ENCODE measurements at places on chromosomes 1 and 21.

DNA sequence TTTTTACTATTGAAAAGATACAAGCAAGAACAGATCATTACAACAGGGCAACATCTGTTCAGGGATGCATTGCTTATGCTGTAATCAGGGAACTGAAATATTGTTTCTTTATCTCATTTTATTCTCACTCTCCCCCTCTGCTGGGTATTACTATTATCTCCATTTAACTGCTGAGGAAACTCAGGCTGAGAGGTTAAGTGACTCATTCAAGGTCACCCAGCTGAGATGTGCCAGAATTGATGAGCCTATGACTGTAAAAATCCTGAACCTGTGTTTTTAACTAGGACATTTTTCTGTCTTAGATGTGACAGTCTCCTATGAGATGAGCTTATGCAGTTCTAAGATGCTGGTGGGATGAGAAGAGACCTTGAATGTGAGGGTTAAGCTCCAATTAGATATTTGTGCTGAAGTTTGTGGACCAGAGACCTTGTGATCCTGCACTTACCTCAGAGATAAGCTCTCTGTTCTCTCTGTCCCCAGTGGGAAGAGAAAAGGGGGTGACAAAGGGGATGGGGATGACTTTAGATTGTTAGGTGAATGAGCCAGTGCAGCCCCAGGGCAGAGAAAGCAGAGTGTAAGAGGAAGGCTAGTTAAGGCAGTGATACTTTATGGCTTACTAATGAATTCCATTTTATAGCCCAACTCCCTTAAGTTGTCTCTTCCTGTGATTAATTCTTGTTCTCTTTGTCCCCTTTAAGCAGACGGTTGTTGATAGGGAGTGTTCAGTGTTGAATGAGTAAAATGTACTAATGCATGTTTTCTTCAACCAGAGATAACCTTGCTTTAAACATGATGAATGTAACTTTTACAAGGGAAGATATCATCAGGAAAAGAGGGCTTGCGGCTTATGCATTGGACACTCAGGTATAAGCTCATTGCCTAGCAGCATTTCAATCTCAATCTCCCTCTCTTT, 111.4 kb downstream of the HLX start:
- DNase-seq: peak; percentile 57

DNA sequence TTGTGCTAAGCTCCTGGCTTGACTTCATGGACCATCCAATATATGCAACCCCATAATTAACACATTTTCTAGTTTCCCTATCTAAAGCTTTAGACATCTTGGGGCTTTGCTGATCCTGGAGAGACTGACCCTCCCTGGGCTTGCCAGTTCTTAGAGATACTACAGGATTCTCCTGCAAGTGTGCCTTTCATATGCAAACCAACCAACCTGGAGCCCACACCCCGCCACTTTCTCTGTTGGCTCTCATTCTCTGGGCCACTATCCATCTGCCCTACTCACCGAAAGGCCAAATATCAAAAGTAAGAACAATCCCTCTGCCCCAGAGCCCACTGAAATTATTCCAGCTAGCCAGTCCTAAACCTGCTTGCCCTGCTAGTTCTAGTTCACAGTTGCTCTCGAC, 2.2 kb upstream of the GBP6 start:
- no peak for DNase-seq

DNA sequence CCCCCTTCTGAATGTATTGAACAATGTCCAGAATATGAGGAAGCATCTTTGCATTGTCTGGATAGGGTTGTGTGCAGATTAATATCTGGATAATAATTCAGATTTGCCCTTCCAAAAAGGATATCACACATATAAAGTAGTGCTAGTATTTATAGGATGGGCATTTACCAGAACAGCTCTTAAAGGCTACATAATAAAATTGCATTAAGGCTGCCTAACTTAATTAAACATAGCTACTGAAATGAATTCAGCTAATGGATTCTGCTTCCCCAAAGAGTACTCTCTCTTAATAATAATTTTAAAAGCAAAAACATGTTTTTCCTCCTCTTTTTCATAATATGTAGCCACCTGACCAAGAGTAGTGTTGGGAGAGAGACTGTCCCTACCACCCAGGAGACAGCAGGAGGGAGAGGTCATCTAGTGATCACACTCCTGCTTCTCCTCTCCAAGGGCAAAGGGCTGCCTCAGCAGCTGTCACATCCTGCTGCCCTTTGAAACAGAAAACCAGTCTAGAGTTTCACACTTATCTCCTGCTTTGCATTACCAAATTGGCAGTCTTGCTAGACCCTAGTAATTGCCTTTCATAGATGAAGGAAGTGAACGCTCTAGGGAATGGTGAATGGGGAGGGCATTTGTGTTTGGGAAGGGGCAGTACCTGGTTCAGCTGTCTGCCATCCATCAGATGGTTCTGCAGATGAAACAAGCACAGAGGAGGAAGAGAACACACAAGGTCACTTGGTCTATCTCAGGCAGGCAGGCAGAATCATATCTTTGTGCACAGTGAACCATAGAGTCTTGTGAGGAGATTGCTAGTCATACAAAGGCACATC, 29.3 kb upstream of the DDAH1 start:
- DNase-seq: no peak

DNA sequence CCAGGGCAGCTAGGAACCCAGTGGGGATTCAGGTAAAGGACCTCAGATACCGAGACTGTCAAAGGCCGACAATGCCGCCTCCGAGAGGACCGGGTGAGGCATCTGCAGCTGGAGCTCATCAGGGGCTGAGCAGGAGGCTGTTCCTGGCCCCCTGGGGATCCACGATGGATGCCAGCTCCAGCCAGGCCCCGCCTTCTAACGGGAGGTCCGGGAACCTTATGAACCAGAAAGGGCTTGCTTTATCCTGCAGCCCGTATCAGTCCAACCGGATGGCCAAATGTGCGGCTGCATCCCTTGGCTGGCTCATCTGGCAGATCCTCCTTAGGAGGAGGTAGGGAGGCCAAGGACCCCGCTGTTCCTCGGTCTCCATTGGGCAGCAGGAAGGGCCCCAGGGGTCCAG, 32.0 kb downstream of the SLC45A1 start:
- DNase-seq: no peak

DNA sequence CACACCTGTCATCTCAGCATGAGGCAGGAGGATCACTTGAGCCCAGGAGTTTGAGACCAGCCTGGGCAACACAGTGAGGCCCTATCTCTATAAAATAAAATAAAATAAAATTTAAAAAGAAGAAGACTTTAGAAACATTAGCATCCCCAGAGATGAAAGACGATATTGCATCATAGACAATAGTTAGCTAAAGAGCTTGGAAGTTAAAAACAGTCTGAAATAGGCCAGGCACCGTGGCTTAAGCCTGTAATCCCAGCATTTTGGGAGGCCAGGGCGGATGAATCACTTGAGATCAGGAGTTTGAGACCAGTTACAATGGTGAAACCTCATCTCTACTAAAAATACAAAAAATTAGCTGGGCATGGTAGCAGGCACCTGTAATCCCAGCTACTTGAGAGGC, 59.3 kb downstream of the RIMS3 start:
- DNase-seq: no peak

DNA sequence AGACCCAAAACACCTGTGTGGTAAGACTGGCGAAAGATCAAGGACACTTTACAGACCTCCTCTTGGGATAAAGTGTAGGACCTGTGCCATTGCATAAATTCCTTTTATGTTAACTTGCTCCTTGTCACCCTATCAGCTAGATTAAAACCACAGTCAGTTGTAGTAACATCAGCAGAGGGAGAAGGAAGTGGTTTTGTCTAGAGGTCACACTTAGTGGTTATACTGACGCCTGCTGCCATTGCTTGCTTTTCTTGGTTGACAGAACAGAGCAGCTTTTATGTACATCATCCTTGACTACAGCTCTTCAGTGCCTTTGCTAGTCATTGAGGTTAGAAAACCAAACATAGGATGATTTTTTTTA, 101.4 kb downstream of the PBX1 start:
- DNase-seq: peak; percentile 62

DNA sequence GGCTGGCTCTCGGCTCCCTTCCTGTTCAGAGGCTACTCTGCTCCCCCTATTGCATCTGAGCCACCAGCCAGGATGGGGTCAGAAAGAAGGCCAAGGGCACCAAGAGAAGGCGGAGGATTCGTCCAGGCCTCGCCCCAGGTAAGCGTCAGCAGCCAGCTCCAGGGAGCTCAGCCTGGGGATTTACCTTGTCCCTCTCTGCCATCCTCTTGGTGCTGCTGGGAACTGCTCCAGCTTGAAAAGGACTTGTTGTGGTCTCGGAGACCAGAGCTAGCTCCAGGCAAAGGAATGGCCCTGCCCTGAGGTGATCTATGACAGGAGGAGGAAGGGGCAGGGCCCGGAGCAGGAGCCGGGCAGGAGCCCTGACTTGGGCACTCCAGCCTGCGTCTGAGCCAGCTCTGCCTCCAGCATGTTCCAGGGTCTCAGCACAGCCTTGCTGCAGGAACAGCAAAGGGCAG, 113.7 kb upstream of the IFFO2 start:
- no peak for DNase-seq

- DNase-seq: no peak
Observed at GRCh38 chr1:56849750-56850149, 4.8 kb upstream of the C8A start.

DNA sequence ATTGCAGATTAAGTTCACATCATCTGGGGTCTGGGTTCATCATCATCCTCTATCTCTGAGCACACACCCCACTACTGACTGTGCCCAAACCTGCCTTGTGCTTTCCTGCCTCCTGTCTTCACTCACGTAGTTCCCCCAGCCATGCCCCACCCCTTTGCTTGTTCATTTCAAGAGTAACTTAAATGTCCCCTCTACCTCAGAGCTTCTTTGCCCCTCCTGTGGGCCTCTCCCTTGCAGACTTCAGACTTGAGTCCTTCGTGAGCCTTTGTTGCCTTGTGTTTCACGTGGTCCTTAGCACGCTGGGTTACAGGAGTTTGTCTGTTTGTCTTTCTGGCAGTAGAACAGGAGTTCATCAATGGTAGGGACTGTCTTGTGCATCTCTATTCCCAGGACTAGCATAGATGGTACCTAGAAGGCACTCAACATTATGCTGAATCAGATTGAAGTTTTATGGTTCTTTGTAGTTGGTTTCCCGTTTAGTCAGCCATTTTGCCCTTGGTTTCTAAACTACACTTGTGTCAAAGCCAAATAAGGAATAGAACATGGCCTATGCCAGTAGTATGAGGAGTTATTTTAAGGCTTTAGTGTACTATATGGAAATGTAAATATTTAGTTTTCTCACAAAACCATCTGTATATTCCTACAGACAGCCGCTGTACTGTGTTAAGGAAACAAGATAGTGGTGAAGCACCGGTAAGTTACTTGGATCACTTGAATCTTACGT, 86.2 kb downstream of the TTC3 start:
- no peak for DNase-seq

GRCh38 chr1:11462224-11462923, 16.6 kb upstream of the DISP3 start:
- DNase-seq: no peak

GRCh38 chr21:45470773-45471524, 66.0 kb downstream of the COL18A1 start:
- DNase-seq: peak; percentile 63

DNA sequence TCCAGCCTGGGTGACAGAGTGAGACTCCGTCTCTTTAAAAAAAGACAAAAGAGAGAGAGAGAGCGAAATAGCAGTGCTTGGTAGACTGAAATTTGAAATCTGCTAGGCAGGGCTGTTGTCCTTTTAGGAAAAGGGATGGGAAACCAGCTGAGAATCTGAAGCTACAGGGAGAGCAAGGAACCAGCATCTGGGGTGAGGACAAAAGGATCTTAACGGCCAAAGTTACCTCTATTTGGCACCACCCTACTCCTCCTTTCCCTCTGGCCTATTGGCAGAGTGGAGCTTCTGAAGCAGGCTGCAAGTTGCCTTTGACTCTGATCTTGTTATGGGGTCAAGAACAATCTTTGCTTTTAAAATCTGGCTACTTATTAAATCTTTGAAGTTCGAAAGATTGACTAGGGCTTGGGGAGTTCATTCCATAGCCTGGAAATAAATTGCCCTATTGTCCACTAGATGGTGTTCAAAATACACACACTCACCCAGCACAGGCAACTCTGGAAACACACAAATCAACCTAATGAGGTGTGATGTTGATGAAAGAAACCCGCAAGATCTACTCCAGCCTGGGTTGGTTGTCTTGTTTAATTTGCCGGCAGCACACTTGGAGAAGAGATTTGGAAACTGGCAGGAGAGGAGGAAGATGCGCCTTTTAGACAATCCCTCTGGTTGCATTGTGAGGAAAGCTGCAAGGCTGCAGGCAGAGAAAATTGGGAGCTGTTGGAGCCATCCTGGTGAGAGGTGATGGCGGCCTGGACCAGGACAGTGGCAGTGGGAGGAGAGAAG, 16.5 kb upstream of the PARP1 start:
- peak; percentile 62 for DNase-seq

- no peak for DNase-seq
Observed at GRCh38 chr1:3466366-3467075, 12.1 kb downstream of the ARHGEF16 start.

DNA sequence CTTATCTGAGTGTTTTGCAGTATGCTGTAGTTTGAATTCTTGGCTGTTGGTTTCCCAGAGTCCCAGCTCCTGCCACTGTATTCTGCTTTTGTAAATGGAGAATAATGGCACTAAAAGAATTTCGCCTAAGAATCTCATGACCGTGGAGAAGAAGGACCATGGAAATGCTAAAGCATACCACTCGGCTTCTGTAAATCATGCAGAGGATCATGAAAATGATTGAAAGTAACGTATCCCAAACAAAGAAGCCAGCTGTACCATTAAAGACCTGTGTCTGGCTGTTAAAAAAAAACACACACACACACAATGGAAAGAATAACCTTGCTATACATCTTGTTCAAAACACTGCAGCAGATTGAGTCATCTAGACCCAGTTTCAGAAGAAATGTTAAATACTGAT, 287.9 kb downstream of the ZNF326 start:
- DNase-seq: no peak

- DNase-seq: no peak
Observed at GRCh38 chr1:83800066-83800465, 198.9 kb downstream of the TTLL7 start.

DNA sequence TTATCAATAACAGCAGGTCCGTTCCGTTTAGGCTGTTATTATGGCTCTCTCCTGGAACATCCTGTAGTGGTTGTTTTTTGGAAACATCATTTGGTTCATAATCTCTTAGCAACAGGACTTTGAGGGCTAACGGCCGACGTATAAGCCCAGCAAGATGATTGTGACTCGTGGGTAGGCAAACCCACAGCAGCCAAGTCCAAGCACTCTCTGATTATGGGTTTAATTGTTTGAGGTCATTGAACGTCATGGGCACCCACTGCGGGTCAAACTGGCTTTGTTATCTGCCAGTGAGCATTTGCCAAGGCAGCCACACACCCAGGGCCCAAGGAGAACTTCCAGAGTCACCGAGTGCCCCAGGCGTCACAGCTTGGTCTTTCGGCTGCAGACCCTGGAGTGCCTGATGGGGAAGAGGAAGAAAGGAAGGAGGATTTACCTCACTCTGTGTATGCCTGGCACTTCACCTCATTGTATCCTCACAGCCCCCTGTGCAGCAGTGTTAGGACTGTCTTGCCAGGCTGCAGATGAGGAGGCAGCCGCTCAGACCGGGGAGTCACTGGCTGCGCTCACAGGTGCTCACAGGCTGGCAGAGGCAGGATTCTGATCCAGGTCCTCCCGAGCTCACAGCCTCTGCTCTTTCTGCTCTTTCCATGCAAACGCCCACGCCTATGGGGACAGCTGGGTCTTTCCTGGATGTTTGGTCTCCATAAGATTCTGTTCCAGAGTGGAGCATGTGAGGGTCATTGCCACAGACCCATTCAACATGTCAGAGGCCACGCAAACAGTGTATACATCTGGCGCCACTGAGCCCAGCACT, 30.8 kb upstream of the EPS8L3 start:
- DNase-seq: no peak
